ENCODE measurements at places on chromosomes 4 and X.

DNA sequence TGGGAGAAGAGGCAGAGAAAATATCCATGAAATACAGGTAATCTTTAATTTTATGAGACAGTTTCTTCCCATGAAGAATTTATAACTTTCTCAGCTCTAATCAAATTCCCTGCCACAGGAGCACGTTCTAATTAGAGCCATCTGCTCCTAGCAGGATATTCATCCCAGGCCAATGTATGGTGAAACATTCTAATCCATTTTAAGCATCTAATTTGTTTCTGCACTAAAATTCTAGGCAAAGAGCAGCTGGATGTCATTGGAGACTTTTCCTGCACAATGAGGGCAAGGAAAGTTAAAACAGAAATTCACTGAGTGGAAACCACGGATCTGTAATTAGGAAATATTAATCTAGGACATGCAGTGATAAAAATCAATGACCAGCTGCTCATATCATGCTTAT, 107.7 kb upstream of the ZFP42 start:
- H3K4me1 ChIP-seq = no peaks in the 10 kb centered on the region
- no peak overlapping the region for H3K4me3 ChIP-seq
- no peaks in the 10 kb centered on the region for H3K27me3 ChIP-seq
- H3K36me3 ChIP-seq = no peaks in the 10 kb centered on the region
- no peak for DNase-seq
- H3K27ac ChIP-seq = no peak overlapping the region

- H3K27ac ChIP-seq = peak overlapping the region; percentile 21
- no peak overlapping the region for H3K4me3 ChIP-seq
- H3K36me3 ChIP-seq = no peaks in the 10 kb centered on the region
Observed at GRCh38 chrX:19682712-19683331, 167.5 kb upstream of the MAP3K15 start.

- no peak for DNase-seq
- no peaks in the 10 kb centered on the region for H3K27me3 ChIP-seq
- no peaks in the 10 kb centered on the region for H3K4me1 ChIP-seq
- no peaks in the 10 kb centered on the region for H3K36me3 ChIP-seq
- H3K27ac ChIP-seq = no peak overlapping the region
Observed at GRCh38 chr4:167222099-167222498, 12.2 kb downstream of the SPOCK3 start.

DNA sequence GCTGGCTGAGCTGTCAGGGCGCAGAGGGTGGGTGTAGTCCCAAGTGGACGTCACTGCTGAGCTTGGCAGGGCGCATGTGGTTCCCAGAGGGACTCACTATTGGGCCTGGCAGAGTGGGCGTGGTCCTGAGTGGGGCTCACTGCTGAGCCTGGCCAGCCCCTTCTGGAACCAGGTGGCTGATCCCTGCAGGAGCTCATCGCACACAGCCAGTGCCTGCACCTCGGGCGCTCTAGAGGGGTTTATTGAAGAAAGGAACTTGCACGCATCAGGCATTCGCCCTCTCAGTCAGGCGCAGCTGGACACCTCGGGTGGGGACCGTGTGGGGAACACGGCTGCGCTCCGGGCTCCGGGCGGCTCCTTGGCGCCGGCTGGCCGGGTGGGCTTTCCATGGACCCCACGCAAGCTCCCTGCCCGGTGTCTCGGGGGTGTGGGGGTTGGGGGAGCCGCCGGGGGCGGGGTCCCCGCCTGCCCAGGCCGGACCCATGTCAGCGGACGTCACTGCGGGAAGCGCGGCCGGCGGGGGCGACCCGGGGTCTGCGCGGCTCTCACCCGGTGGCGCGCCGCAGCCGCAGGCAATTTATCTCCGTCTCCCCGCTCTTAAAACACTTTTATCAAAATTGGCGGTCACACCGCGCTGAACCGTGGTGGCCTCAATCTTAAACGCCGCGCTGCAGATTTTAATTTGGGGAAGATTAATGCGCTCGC, 65.4 kb upstream of the NKX1-1 start:
- no peaks in the 10 kb centered on the region for H3K4me1 ChIP-seq
- no peak overlapping the region for H3K27ac ChIP-seq
- peaks cover 9% of the 10 kb centered on the region for H3K27me3 ChIP-seq
- no peak for DNase-seq

DNA sequence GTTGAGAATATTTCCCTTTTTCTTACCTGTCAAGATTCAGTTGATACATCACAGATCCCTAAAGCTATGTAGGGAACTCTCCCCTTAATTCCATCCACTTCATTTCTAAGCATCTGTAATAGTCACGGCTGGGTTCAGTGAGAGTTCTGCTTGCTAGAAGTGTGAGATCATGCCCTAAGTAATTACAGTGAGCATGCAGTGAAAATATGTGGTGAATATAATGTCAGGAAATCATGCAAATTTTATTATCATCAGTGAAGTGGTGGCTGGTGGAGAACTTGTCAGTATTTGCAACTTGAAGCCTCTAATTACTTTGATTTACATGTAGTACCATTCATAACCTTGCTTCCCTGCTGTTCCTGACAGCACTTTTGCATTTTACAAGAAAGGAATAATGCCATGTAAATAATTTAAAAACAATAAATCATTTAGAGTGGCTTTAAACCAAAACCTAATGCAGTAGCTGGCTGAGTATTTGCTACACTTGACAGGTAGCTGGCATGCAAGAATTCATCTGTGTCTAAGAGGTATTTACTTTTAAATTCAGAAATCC, 28.3 kb upstream of the CFAP299 start:
- no peaks in the 10 kb centered on the region for H3K4me1 ChIP-seq
- no peaks in the 10 kb centered on the region for H3K36me3 ChIP-seq
- no peak for DNase-seq

DNA sequence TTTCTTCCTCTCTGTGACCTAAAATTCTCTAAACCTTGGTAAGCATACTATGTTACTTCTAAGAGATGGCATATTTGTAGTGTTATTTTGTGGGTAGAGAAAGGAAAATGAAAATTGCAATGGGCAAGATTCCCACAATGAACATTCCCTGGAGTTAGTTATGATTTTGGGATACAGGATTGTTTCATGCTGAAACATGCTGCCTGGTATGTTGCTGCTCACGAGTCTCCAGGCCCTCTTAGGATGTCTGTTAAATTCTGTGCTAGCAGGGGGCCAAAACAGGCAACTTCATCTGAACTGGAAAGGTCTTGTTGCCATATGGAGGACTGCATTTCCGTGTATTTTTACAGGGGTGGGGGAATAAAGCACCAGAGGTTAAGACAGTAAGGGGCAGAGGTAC, 18.9 kb upstream of the MSMO1 start:
- H3K4me1 ChIP-seq = no peaks in the 10 kb centered on the region
- peak overlapping the region; percentile 52 for H3K27ac ChIP-seq
- peaks cover 3% of the 10 kb centered on the region for H3K36me3 ChIP-seq
- H3K27me3 ChIP-seq = no peaks in the 10 kb centered on the region
- H3K4me3 ChIP-seq = no peak overlapping the region
- no peak for DNase-seq
